Spinal cord (tissue), 10 donors: ENCODE measurements at places on chromosomes 7 and 10.

- no peak for DNase-seq
Measured at GRCh38 chr7:150357771-150358427, 10.7 kb upstream of the REPIN1 start.

- no peak for DNase-seq
Measured at GRCh38 chr7:152383341-152384234, 52.2 kb downstream of the KMT2C start.

- DNase-seq = no peak
Measured at GRCh38 chr7:104017001-104017400, 27.5 kb upstream of the RELN start.

- DNase-seq = no peak
Measured at GRCh38 chr7:33792547-33793105, 112.7 kb upstream of the BMPER start.

GRCh38 chr10:130169136-130169859 lies 33.1 kb downstream of the GLRX3 start:
- no peak for DNase-seq

DNA sequence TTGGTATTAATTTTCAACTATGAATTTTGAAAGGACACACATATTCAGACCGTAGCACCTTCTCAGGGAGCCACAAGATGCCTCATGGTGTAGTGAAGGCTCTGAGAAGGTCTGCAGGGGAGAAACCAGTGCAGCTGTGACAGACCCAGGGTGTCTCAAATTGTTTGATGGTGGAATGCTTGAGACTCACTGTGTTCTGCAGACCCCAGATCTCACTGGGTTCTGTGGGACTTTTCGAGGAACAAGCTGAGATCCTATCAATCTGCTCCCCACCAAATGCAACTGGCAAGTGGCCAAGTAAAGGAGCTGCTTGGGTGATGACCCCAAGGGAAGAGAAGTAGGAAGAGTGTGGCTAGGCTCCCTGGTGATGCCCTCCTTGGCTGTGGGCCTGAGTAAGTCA lies 130.5 kb upstream of the UNC5B start:
- no peak for DNase-seq

DNA sequence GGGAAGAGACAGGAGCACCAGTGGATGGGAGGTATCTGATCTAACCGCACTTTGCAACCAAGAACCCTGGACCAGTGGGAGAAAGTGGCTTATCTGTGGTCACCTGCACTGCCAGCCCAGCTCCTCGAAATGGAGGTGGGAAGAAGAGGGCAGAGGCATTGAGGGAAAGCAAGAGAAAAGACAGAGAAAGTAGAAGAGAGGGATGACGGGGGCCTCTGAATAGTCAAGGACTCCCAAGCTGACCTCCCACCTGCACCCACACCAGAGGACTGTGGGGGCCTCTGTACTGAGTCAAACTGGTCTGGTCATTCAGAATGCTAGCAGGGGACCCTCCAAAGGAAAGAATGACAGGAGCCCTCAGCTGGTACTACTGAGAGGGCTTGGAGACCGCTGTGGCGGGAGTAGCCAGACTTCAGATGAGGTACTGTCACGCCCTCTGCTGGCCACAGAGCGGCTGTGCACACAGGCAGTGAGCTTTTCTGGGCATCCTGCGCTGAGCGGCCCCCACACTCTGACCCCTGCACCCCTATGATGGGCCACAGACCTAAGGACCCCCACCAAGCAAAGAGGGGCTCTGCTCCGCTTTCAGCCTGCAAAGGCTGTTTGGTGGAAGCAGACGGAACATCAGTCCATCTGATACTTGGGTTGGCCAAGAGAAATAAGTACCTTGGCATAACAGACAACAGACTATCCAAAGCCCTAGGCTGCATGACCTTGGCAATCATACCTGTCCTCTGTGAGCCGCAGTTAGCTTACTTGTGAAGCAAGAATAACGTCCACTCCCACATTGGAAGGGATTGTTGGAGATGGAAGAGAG lies 112.9 kb downstream of the COL13A1 start:
- DNase-seq = peak; percentile 69

DNA sequence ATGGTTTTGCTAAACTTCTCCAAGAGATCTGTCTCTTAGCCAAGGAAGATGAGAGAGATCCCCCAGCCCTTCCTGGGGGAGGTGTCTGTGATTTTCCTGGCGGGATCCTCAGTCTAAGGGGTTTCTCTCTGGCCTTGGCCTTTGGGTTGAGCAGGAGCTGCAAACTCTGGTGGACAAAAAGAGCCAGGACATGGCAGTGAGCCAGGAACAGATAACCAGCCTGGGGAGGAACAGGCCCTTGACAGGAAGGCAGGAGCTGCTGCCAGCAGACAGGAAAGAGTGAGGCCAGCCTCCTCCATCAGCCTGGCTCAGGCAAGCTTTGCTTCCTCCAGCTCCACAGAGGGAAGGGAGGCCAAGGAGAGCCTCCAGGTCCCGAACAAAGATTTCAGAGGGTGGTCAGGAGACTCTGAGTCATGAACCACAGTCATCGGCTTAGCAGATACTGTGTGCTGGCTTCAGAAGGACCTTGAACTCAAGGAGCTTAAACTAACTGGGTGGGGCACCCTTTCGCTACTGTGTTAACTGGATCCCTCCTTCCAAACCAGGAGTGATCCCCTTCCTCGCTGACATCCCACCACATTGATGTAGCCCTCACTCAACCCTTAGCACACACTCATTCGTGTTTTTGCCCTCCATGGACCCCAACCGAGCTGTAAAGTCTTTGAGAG lies 34.7 kb downstream of the DDIT4 start:
- DNase-seq = no peak

DNA sequence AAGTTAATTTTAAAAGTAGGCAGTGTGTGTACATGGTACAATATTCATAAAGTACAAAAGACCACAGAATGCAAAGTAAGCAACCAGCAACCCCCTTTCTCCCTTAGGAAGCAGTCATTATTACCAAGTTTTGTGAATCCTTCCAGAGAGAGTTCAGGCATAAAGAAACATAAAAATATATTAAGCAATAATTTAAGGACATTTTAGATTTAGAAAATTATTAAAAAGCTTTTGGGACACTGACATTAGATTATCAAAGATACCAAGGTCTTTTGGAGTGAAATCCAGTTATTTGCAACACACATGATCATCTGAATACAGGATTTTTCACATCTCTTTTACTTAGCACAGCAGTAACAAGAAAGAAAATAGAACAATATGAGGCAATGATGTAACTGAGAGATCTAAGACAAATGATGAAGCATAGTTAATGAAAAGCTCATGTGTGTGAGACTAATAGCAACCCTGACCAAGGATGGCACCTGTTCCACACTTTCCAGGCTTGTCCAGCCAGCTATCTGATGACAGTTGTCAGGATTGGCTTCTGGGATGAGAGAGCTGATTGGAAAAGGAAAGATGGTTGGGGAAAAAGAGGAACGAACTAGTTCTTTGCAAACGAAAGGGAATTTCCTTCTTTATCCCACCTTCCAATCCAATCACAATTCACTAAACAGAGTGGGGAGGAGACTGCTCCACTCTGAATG lies 115.5 kb upstream of the LAMB4 start:
- no peak for DNase-seq
